Ascending aorta (tissue), 2 donors: ENCODE measurements at places on chromosomes 7 and 10. TPM values are rescaled to one million over a fixed set of nuclear protein-coding genes. Genes with fewer than 3 reads are reported as not detected.

Gene BAMBI
- total RNA-seq = 16.3 TPM

Gene LGI1
- not detected for total RNA-seq

Gene CTTNBP2
- 3.0 TPM for total RNA-seq

Gene MKX
- 15.8 TPM for total RNA-seq

Gene SOSTDC1
- total RNA-seq = not detected

Gene SUN3
- not detected for total RNA-seq

Gene COMMD3
- 21.9 TPM for total RNA-seq

Gene PAX4
- not detected for total RNA-seq

Gene ZNF680
- 11.0 TPM for total RNA-seq

Gene COL17A1
- 0.64 TPM for total RNA-seq

Gene LMBR1
- 14.8 TPM for total RNA-seq

Gene OR6V1
- not detected for total RNA-seq

Gene CHAT
- total RNA-seq = not detected

Gene SLC13A4
- 0.21 TPM for total RNA-seq

Gene HOXA11
- total RNA-seq = not detected

Gene ANK3
- 28.3 TPM for total RNA-seq

Gene EPHA1
- total RNA-seq = not detected

Gene FRA10AC1
- 1.7 TPM for total RNA-seq

Gene VWDE
- not detected for total RNA-seq

Gene C10orf53
- total RNA-seq = not detected

Gene PTN
- total RNA-seq = 10.4 TPM

Gene ZNF117
- total RNA-seq = 6.4 TPM

Gene NME8
- 0.96 TPM for total RNA-seq
